ENCODE measurements at places on chromosomes 3 and 15.

- DNase-seq, result peak; percentile 84
These were observed at the start of gene EPHA3 for GRCh38 chr3:89107461-89108290. TSS of gene EPHA3 (plus strand) at chr3:89107621. CDS start at chr3:89107749, 128 bp downstream.

DNA sequence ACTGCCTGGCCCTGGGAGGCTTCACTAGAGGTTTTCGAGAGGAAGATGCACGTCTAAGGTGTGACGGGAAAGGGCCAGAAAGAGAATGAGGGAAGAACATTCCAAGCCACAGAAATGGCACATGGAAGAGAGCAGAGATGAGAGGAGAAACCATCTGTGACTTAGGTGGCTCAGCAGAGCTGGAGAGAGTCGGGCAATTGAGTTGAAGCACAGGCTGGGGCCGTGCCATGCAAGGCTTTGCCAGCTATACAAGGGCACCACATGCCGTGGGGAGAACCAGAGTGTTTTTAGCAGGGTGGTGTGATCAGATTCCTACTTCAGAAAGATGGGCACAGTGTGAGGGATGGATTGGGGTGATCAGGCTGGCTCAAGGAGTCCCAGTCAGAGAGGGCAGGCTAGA lies 126.1 kb downstream of the VGLL4 start:
- DNase-seq, result no peak

DNA sequence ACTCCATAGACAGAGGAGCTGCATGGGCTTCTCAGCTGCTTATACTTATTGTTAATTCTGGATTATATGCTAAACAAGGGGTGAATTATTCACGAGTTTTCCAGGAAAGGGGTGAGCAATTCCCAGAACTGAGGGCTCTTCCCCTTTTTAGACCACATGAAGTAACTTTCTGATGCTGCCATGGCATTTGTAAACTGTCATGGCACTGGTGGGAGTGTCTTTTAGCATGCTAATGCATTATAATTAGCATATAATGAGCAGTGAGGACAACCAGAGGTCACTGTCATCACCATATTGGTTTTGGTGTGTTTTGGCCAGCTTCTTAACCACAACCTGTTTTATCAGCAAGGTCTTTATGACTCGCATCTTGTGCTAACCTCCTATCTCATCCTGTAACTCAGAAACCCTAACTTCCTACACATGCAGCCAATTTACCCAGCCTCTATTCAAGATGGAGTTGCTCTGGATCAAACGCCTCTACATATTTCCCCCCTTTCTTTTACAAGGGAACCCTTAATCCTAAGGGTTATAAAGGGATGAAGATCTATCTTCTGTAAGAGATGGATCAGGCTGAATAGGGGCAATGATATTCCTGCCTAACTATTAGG lies 12.1 kb upstream of the DMXL2 start:
- no peak for DNase-seq

GRCh38 chr3:110656394-110657025 lies 415.1 kb upstream of the NECTIN3 start:
- no peak for DNase-seq

DNA sequence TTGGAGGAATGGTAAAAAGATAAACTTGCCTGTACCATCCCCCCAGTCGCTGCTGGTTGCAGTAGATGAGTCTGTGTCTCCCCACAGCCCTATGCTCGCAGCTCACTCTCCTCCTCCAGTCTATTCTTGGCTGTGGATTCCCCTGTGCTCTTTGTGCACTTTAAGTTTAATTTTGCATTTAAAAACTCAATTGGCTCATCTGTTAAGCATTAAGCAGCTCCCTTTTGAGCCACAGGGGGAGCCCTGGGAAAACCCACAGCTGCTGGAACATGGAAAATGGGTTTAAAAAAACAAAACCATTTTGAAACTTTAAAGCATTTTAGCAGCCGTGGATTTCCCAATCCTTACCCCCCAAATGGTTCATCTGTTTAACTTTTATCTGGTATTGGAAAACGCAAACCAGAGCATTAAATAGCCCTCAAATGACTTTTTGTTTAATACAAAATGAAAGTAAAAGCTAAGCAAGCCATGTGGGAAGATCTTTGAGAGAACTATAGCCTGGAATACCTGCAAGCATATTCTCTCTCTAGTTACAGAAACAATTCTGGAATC lies 536.9 kb downstream of the ZIC1 start:
- peak; percentile 96 for DNase-seq

GRCh38 chr3:73315706-73316105 lies 254.2 kb downstream of the EBLN2 start:
- DNase-seq, result no peak

- no peak for DNase-seq
These were observed 10.2 kb downstream of the EDEM1 start for GRCh38 chr3:5197470-5198312.

- DNase-seq, result no peak
These were observed 110.4 kb downstream of the WNT7A start for GRCh38 chr3:13769422-13769821.

GRCh38 chr3:117893001-117893400 lies 1141.6 kb downstream of the IGSF11 start:
- no peak for DNase-seq
